ENCODE measurements at places on chromosomes 5 and 9. TPM values are rescaled to one million over a fixed set of nuclear protein-coding genes. Genes with fewer than 3 reads are reported as not detected.
A peak's percentile ranks its signal among the peaks of the same experiment; 100 is the strongest.

DNA sequence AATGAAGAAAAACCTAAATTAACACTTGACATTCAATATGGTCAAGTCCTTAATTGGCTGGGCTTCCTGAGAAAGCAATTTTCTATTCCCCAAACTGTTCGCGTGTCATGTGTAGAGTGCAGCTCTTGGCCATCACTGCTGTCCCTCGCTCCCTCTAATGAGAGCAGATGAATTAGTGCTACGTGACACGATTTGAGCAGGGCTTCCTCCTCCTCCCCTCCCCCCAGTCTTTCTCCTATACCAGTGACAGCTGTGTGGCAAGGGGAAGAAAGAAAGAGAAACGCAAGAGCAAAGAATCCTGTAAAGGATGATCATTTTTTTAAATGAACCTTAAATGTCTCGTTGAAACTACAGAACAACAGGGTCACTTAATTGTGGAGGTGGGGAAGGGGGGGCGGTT, 159.6 kb downstream of the BNC2 start:
- no peak for DNase-seq

Gene SLC44A1
- 7.1 TPM for total RNA-seq

Gene ZNF300
- 5.8 TPM for total RNA-seq

- peak; percentile 95 for DNase-seq
These were observed 127.5 kb downstream of the TMEM161B start for GRCh38 chr5:88140856-88141752.

GRCh38 chr5:127294829-127295228, 4.2 kb downstream of the MEGF10 start:
- DNase-seq: no peak

DNA sequence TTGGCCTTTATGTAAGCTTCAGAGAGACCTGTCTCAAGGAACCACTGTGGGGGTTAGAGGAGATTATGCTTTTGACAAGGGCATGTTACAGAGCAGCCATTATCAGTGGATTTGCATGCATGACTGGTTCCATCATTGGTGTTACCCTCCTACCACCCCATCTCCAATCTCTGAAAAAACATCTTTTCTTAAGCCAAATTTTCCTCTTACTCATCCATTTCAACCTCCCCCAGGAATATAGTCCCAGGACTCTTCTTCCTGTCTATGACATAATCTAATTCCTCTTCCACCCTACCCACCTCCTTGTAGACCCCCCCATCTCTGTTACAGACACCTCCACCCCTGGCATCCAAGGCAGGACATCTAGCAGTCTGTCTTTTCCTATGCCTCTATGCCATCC, 33.1 kb upstream of the ADRB2 start:
- no peak for DNase-seq

DNA sequence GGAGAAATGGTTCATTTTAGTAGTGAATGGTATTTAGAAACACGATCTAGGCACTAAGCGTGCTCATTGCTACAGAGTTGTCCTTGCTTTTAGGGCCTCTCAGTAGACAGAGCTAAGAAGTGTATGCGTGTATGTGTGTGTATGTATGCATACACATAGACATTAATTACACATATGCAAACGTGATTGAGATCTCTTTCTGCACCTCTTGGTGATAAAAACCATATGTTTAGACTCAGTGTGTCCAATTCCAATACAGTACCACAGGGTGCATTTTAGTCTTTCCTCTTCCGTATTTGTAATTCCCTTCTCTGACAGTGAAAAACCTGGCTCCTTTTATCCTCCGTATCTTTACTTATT, 13.1 kb downstream of the TRIO start:
- DNase-seq: no peak

GRCh38 chr5:33153372-33153771, 287.4 kb upstream of the TARS1 start:
- DNase-seq: no peak

- DNase-seq: no peak
These were observed 1.4 kb upstream of the PHF24 start for GRCh38 chr9:34956648-34957047.

DNA sequence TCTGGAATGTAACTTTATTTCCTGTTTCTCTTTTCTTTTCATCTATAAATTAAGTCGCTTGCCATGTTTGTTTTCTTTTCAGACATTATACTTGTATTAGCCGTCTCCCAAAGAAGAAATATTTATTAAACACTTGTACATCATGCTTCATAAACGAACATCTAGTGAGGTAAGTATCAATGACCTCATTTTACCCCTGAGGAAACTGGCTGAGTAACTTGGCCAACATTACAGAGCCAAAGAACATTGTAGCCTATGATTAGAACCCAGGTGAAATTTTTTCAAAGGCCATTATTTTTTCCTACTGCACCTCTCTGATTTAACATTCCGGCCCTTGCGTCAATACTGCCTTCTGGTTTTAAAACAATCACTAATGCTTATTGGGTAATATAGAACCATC, 4.2 kb downstream of the FREM1 start:
- DNase-seq: no peak

DNA sequence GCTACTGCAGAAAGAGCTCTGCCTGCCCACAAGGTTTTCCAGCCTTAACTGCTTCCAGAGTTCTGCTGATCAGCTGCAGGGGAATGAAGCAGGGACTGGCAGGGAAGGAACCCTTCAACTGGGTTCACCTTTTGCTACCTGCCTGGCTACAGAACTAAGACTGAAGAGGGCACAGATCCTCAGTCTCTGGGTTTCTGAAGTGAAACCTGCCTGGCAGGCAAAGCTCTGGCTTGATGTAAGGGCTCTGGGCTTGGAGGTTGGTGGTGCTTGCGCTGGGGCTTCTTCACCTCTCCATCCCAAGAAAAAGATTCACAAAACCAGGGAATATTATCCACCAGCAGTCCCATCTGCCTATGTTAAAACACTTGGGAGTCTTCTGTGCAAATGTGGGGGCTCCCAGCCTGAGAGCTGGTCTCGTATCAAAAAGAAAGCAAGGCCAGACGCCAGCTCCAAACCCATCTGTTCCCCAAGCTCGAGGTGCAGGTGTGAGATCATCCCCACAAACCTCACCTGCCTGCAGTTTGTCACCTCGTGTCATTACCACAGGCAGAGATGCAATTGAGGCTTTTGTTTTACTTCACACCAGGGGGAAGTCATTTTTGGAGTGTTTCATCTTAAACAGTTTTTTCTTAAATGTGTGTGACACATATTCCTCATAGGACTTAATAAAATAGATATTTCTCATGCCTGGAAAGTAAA, 58.3 kb downstream of the BNC2 start:
- DNase-seq: no peak

Gene CDH12
- total RNA-seq: not detected

- DNase-seq: no peak
These were observed 76.6 kb downstream of the ACTBL2 start for GRCh38 chr5:57405984-57406383.

GRCh38 chr5:5678909-5679308, 256.4 kb downstream of the ICE1 start:
- DNase-seq: no peak

Gene PCDHGA6
- total RNA-seq: 0.75 TPM

Gene LVRN
- 0.77 TPM for total RNA-seq

DNA sequence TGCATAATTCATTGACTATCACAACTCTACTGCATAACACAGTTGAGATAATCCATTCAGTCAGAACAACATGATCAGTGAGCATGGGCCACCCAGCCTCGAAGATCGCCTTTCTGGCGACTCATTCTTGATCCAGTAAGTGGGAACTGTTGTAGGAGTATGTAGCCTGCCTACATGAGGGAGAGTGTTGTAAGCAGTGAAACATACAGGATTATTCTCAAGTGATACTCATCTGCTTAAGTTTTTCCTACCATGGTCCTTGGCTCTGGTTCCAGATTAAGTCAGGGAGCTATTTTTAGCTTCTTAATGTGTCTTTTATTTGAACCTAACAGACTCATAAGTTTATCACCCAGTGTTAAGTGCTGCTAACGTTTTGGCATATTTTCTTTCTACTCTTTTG, 44.0 kb downstream of the TNPO1 start:
- DNase-seq: no peak

Gene CSF1R
- 7.8 TPM for total RNA-seq

DNA sequence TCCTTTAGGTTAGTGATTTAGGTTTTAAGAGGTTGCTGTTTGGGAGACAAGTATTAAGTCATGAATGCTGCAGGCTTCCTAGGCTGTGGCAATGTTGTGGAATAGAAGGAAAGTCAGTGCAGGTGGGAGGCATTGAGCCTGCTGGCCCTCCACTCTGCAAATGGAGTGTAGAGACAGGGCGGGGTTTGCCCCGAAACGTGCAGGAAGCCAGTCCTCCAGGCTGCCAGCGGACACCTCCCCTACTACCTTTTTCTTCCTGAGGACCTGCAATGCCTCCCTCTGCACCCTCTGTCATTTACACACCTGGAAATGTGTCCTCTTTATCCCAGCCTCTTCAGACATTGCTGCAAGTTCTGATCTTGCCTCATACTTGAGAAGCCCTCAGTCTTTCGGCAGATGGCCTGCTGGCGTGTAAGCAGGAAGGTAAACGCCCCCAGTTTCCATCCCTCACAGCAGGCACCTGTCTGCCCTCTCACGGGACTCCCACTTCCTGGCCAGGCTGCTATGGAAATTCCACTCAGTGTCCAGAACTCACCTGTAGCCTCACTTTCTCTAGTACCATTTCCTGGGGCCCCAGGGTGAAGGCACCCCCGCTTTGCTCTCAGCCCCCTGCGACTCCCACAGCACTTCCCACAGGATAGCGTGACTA, 81.6 kb upstream of the BOD1 start:
- DNase-seq: no peak

Gene CCNO
- total RNA-seq: not detected

DNA sequence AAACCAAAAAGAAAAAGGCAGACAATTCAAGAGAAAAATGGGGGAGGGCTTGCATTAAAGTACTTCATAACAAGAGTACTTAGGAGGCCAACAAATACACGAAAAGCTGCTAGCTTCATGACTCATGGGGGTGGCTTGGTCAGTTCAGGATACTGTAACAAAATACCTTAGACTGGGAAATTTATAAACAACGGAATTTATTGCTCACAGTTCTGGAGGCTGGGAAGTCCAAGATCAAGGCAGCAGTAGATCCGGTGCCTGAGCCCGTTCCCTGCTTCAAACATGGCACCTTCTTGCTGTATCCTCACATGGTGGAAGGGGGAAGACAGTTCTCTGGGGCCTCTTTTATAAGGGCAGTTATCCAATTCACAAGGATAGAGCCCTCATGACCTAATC, 111.4 kb downstream of the C9orf50 start:
- DNase-seq: no peak

DNA sequence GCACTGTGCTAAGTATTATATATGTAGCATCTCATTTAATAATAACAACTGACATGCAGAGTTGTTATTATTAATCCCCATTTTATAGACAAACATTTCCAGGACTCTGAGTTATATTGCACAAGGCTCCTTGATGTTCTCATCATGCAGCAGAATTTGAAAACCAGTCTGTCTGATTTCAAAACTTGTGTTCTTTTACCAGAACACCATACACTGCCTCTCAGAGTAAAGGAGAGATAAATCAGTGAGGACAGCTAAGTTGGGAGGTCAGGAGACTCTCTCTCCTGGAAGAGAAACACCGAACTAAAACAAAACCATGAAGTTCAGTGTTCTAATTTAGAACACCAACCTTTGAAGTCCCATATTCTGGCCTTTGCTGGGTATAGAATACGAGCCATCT, 92.7 kb upstream of the TNC start:
- no peak for DNase-seq

DNA sequence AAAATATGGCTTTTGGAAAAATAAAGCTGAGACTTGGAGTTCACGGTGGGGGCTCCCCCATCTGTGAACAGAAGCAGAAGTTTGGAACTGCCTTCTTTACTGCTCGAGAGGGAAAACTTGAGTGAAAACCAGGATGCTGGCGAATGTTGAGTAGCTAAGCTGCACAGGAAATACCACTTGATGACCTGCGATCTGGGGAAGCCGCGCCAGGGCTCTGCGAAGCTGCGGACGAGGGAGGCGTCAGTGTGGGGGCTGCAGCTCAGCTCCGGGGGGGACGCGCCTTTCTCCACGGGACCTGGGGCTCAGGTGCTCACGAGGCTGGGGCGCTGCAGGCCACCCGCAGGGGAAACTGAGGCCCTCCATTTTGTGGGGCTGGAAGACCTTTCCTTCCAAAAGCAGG, 62.3 kb downstream of the TENT4A start:
- no peak for DNase-seq

DNA sequence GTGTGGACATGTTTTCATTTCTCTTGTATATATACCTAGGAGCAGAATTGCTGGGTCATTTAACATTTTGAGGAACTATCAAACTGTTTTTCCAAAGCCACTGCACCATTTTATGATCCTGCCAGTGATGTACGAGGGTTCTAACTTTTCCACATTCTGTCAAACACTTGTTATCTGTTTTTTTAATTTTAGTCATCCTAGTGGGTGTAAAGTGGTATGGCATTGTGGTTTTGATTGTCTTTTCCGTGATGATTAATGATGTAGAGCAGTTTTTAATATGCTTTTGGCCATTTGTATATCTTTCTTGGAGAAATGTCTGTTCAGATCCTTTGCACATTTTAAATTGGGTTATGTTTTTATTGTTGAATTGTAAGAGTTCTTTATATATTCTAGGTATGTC, 107.0 kb downstream of the MELK start:
- DNase-seq: no peak

Gene GALT
- total RNA-seq: 81.9 TPM

DNA sequence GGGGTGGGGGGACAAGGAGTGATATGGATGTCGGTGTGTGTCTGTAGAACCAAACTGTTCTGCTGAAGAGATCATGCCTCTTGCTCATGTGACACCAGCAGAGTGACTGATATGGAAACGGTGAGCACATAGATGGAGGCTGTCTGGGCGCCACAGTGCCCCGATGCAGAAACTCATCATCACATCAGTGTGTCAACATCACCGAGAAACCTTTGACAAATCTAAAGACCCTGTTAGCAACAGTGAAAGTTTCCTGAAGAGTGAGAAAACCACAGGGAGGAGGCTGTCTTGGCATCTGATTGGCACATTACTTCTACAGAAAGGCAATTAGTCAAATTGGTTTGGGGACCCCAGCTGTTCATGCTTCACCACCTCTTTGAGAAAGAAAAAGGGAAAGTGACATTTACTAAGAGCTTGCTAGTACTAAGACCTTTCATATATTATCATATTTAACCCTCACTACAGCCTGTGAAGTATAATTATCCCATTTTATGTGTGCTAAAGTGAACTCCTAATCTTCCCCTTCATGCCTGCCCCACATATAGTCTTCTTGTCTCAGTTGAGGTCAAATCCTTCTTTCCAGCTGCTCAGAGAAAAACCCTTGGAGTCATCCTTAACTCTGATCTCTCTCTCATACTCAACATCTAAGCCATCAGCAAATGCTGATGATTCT, 25.6 kb downstream of the CSF2 start:
- peak; percentile 64 for DNase-seq

- DNase-seq: no peak
These were observed 185.7 kb downstream of the ESM1 start for GRCh38 chr5:54799645-54800044.

GRCh38 chr5:109788596-109788995, 98.9 kb downstream of the MAN2A1 start:
- DNase-seq: no peak

Gene PCDHA8
- not detected for total RNA-seq

GRCh38 chr9:91163444-91163772, 198.3 kb downstream of the AUH start:
- no peak for DNase-seq

GRCh38 chr9:17906841-17907778, 328.2 kb downstream of the SH3GL2 start:
- no peak for DNase-seq

Gene ADRA1B
- total RNA-seq: not detected

GRCh38 chr5:167916706-167917105, 374.7 kb upstream of the WWC1 start:
- no peak for DNase-seq
